ENCODE measurements at places on chromosomes 2 and 18.

- no peak for DNase-seq
These were observed 692 bp upstream of the WNT6 start for GRCh38 chr2:218858671-218859555.

DNA sequence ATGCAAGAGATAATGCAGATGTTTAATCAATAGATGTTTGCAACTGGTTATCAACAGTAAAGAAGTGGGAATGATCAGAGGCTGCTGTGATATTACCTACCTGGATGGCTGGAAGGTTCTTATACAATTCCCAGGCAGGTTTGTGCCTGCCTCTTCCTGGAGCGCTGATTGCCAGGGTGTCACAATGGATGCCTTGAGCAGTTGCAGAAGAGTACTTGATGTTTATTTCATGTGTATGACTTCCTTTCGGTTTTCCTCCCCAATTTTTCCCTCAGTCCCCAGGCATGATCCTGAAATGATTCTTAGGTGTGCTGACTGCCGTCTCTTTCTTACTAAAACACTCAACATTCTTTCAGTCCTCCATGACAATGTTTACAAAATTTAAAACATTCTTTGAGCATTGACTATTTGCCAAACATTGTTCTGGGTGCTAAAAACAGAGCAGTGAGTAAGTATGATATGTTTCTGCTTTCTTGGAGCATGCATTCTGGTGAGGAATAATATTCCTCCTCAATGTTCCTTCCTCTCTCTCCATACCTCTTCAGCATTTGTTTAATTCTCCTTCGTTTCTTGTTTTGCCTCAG lies 416.6 kb upstream of the TRIB2 start:
- DNase-seq: no peak

GRCh38 chr2:25341753-25342371 lies at the start of gene DNMT3A:
TSS of gene DNMT3A (minus strand) at chr2:25341925. CDS start at chr2:25313984, 27,941 bp downstream.
- DNase-seq: peak; percentile 68

DNA sequence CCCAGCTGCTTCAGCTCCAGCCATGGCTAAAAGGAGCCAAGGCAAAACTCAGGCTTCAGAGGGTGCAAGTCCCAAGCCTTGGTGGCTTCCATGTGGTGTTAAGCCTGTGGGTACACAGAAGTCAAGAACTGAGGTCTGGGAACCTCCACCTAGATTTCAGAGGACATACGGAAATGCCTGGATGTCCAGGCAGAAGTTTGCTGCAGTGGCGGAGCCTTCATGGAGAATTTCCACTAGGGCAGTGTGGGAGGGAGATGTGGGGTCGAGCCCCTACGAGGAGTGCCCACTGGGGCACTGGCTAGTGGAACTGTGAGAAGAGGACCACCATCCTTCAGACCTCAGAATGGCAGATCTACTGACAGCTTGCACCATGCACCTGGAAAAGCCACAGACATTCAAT lies 76.1 kb upstream of the KCTD1 start:
- no peak for DNase-seq

DNA sequence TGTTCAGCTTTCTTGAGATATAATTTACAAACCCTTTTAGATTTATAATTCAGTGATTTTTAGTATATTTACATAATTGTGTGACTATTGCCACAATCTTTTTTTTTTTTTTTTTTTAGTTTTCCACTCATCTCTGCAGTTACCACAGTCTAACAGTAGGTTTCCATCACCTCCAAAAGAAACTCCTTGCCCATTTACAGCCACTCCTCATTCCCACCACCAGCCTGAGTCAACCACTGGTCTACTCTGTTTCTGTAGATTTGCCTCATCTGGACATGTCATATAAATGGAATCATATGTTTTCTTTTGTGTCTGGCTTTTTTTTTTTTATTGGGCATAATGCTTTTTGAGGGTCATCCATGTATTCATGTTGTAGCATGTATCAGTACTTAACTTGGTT lies 16.1 kb downstream of the MTX2 start:
- DNase-seq: no peak

DNA sequence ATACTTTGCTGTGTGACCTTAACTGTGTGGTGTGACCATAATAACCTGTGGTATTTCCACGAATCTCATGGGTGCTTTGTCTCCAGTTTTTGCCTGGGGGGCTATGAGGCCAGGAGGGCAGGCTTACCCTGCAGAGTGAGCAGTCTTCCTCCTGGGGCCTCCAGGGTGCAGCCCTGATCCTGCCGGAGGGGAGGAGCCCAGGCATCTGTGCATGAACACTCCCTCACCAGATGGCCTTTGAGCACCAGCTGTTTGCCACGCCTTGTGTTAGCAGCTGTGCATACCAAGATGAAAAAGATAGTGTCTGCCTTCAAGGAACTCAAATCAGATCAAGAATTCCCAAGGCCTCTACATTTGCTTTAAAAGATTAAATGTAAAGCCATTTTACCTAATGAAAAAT lies 75.0 kb upstream of the RBM44 start:
- DNase-seq: no peak

Measured in stimulated activated CD4-positive, alpha-beta T cell treated with anti-CD3 and anti-CD28 coated beads, Interleukin-4, amount 100 ng/mL, for 4 hours (primary cell).